ENCODE measurements at places on chromosomes 2 and 18. TPM values are rescaled to one million over a fixed set of nuclear protein-coding genes. Genes with fewer than 3 reads are reported as not detected.
A peak's percentile ranks its signal among the peaks of the same experiment; 100 is the strongest.

The GULP1 gene
- 33.3 TPM for total RNA-seq

The CCDC141 gene
- 3.6 TPM for total RNA-seq

The RNASEH1 gene
- 34.6 TPM for total RNA-seq

GRCh38 chr2:198098918-198099317 lies 294.5 kb downstream of the PLCL1 start:
- no peak overlapping the region for H3K4me3 ChIP-seq
- no peaks in the 10 kb centered on the region for H3K36me3 ChIP-seq
- no peaks in the 10 kb centered on the region for H3K27me3 ChIP-seq
- no peak for DNase-seq
- no peak overlapping the region for H3K27ac ChIP-seq

- H3K4me1 ChIP-seq, result peaks cover 34% of the 10 kb centered on the region
- DNase-seq, result peak; percentile 96
- no peaks in the 10 kb centered on the region for H3K27me3 ChIP-seq
- H3K4me3 ChIP-seq, result no peak overlapping the region
- peaks cover 10% of the 10 kb centered on the region for H3K36me3 ChIP-seq
Observed at GRCh38 chr2:27320958-27321543, 1.8 kb downstream of the MPV17 start.

DNA sequence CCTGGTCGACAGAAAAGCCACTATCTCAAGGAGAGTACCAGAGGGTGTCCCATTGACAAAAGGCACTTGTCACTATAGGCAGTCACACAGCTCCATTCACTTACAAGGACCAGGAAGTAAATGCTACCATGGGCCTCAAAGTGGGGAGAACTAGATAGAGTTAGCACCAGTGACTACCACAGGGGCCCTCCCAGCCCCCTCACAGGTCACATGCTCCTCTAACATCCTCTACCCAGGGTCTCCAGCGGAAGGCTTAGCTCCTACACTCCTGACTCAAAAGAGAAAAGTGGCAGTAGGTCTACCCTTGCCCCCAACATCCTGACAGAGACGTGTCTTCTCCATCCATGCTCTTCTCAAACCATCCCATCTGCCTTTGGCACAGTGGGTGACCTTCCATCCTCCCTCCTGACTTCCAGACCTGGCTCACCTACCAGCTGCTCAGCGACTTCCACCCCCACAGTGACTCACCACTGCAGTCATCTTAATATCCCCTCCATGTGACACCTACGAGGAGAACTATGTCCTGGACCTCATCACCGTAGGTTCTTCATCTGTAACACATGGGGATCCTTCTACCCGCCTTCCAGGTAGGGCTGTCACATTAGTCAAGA lies 5.6 kb upstream of the DNMT3A start:
- H3K36me3 ChIP-seq, result no peaks in the 10 kb centered on the region
- no peaks in the 10 kb centered on the region for H3K27me3 ChIP-seq
- peaks cover 20% of the 10 kb centered on the region for H3K4me1 ChIP-seq

DNA sequence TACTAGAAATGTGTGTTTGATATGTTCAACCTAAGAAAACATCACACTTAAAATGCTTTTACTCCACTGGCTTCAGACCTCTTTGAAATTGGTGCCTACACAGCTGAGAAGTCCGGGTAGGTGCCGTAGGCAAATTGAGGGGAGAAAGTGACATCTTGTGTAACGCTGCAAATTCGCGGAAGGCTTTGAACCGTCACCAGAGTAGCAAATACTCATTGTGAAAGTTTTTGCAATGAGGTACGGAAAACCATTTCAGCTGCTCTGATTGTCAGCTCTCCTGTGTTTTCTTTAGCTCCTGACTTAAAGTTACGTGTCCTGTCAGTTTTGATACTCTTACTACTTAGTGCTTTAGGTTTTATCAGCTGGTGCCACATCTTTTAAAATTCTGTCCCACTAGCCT lies 224.5 kb downstream of the FAM210A start:
- no peak overlapping the region for H3K27ac ChIP-seq
- peaks cover 29% of the 10 kb centered on the region for H3K4me1 ChIP-seq
- no peaks in the 10 kb centered on the region for H3K27me3 ChIP-seq
- no peak for DNase-seq

DNA sequence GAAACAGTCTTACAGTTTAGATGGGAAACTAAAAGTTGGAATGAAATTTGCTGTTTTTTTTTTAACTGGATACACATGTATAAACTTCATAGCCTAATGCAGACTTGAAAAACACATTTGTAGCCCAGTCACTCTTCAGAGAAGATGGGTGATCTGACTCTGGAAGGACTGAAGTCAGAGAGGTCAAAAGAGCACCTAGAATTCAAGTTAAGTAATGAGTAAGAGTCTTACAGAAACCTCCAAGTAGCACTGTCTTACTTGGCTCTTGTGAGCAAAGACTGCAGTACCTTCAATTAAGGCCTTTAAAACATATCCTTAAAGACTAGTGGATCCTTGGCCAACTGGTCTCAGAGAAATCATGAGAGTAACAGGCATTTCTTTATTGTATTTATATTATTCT lies 41.9 kb downstream of the TRAPPC8 start:
- DNase-seq, result no peak
- H3K4me3 ChIP-seq, result no peak overlapping the region
- no peaks in the 10 kb centered on the region for H3K27me3 ChIP-seq
- H3K27ac ChIP-seq, result peak overlapping the region; percentile 31

Data from esophagus muscularis mucosa (tissue), 4 donors.